Activated CD4-positive, alpha-beta T cell treated with anti-CD3 and anti-CD28 coated beads, Interleukin-2, amount 10 ng/mL, durations not matched to agents 24 days and 14 days (primary cell): ENCODE measurements at places on chromosomes 7 and 10. TPM values are rescaled to one million over a fixed set of nuclear protein-coding genes. Genes with fewer than 3 reads are reported as not detected.

Gene RADIL
- total RNA-seq, result 0.14 and 0.26 TPM in 2 replicates

Gene OR2F2
- total RNA-seq, result not detected in 2 replicates

Gene RP9
- 23.2 and 25.1 TPM in 2 replicates for total RNA-seq

Gene INHBA
- total RNA-seq, result 1.2 and 1.9 TPM in 2 replicates

Gene AHCYL2
- 10.7 and 11.1 TPM in 2 replicates for total RNA-seq
